ENCODE measurements at places on chromosomes 3 and 15. TPM values are rescaled to one million over a fixed set of nuclear protein-coding genes. Genes with fewer than 3 reads are reported as not detected.
A peak's percentile ranks its signal among the peaks of the same experiment; 100 is the strongest.

DNA sequence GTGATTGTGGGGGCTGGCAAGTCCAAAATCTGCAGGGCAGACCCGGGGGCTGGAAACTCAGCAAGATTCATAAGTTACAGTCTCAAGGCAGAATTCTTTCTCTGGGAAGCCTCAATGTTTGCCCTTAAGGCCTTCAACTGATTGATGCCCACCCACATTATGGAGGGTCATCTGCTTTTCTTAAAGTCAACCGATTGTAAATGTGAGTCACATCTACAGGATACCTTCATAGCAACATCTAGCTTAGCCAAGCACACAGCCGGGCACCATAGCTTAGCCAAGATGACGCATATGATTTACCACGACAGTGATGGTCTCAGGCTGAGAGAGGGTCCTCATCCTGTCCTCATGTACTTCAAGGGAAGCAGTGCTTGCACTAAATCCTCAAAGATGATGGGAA lies 43.5 kb downstream of the IDH2 start:
- DNase-seq, result no peak
- H3K27ac ChIP-seq, result peak overlapping the region; percentile 90
- peaks cover 44% of the 10 kb centered on the region for H3K4me1 ChIP-seq
- no peaks in the 10 kb centered on the region for H3K36me3 ChIP-seq

GRCh38 chr15:78709263-78709882 lies 68.4 kb upstream of the CHRNB4 start:
- peaks cover 22% of the 10 kb centered on the region for H3K27me3 ChIP-seq
- H3K4me3 ChIP-seq, result no peak overlapping the region
- no peaks in the 10 kb centered on the region for H3K36me3 ChIP-seq
- H3K27ac ChIP-seq, result no peak overlapping the region
- peak; percentile 61 for DNase-seq
- H3K4me1 ChIP-seq, result peaks cover 11% of the 10 kb centered on the region

GRCh38 chr3:153906366-153906765 lies 214.8 kb upstream of the ARHGEF26 start:
- H3K27ac ChIP-seq, result no peak overlapping the region
- no peaks in the 10 kb centered on the region for H3K36me3 ChIP-seq
- H3K4me3 ChIP-seq, result no peak overlapping the region
- H3K27me3 ChIP-seq, result no peaks in the 10 kb centered on the region

DNA sequence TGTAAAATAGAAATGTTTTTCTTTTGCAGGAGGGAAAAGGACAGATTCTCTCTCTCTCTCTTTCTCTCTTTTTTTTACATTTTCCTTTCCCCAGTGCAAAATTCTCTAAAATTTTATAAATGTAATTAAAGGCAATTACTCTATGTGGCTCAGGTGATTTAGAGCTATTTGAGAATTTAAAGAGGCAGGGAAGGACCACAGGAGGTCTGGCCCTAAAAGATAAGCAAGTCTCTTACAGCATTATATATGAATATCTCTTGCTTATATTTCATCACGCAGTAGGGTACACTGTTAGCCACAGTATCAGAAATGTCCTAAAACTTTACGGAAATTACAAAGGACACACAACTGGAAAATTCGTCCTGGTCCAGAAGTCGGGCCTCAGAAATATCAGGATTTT lies 70.5 kb upstream of the PPIB start:
- peaks cover 9% of the 10 kb centered on the region for H3K4me1 ChIP-seq
- no peak overlapping the region for H3K27ac ChIP-seq
- H3K4me3 ChIP-seq, result no peak overlapping the region
- H3K36me3 ChIP-seq, result peaks cover 3% of the 10 kb centered on the region

GRCh38 chr15:80483725-80484161 lies 79.6 kb downstream of the ARNT2 start:
- no peak overlapping the region for H3K4me3 ChIP-seq
- no peak for DNase-seq
- no peak overlapping the region for H3K27ac ChIP-seq
- no peaks in the 10 kb centered on the region for H3K4me1 ChIP-seq
- H3K36me3 ChIP-seq, result no peaks in the 10 kb centered on the region
- H3K27me3 ChIP-seq, result no peaks in the 10 kb centered on the region

GRCh38 chr15:92035961-92036360 lies 182.5 kb downstream of the SLCO3A1 start:
- no peaks in the 10 kb centered on the region for H3K27me3 ChIP-seq
- peaks cover 9% of the 10 kb centered on the region for H3K36me3 ChIP-seq
- no peak for DNase-seq

- H3K4me3 ChIP-seq, result no peak overlapping the region
- DNase-seq, result no peak
- H3K27ac ChIP-seq, result no peak overlapping the region
- H3K27me3 ChIP-seq, result peaks cover 20% of the 10 kb centered on the region
Measured at GRCh38 chr3:133236901-133237300, 163.0 kb upstream of the BFSP2 start.

DNA sequence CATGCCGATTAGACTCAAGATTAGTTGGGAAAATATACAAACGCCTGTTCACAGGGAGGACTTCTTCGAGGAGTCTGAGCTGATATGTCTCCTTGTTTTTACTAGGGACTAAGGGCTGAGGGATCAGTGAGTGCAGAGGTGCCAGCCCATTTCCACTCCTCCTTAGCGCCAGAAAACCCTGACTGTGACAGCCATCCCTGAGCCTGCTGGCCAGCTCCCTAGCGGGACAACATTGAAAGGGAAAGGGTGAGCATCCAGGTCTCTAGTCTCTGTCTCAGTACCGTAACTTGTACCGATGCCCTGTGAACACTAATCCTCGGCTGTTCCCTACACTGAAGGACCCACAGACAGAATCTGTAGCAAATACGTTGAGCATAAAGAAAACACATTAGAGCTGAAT lies 243.4 kb downstream of the WNT5A start:
- peaks cover 3% of the 10 kb centered on the region for H3K36me3 ChIP-seq
- H3K4me3 ChIP-seq, result no peak overlapping the region
- no peak for DNase-seq
- no peak overlapping the region for H3K27ac ChIP-seq
- no peaks in the 10 kb centered on the region for H3K4me1 ChIP-seq
- H3K27me3 ChIP-seq, result no peaks in the 10 kb centered on the region

DNA sequence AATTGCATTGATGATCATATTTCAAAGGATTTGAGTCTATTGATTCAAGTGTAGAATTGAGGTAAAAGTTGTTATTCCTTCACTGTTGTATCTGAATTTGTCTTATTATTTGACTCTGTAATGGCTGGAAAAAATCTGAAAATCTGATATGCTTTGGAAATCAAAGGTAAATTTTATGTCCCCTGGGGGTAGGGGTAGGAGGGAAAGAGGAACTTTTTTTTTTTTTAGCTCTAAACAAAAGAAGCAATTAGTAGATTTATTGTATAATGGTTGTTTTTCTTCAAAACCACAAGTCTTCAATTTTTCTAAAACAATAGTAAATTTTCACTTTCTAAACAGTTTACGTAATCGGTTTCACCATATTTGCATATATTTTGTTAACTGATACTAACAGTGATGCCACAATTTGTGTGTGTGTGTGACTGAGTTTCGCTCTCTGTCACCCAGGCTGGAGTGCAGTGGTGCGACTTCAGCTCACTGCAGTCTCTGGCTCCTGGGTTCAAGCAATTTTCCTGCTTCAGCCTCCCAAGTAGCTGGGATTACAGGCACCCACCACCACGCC lies 91.7 kb upstream of the GOLGA6L4 start:
- DNase-seq, result no peak
- no peaks in the 10 kb centered on the region for H3K36me3 ChIP-seq
- peaks cover 10% of the 10 kb centered on the region for H3K27me3 ChIP-seq
- no peak overlapping the region for H3K27ac ChIP-seq
- H3K4me1 ChIP-seq, result no peaks in the 10 kb centered on the region

The PDE12 gene
- total RNA-seq, result 26.2 TPM

The SPTSSB gene
- not detected for total RNA-seq

The CELF6 gene
- total RNA-seq, result 4.7 TPM

The CLDN16 gene
- total RNA-seq, result not detected

The SLC12A1 gene
- not detected for total RNA-seq

The SLC2A2 gene
- total RNA-seq, result not detected

The P2RY14 gene
- 0.21 TPM for total RNA-seq

All from naive thymus-derived CD8-positive, alpha-beta T cell (primary cell).